Stimulated activated CD8-positive, alpha-beta memory T cell treated with anti-CD3 and anti-CD28 coated beads, Interleukin-2, amount 100 ng/mL, for 1 hour (primary cell): ENCODE measurements at places on chromosomes 4 and X.

DNA sequence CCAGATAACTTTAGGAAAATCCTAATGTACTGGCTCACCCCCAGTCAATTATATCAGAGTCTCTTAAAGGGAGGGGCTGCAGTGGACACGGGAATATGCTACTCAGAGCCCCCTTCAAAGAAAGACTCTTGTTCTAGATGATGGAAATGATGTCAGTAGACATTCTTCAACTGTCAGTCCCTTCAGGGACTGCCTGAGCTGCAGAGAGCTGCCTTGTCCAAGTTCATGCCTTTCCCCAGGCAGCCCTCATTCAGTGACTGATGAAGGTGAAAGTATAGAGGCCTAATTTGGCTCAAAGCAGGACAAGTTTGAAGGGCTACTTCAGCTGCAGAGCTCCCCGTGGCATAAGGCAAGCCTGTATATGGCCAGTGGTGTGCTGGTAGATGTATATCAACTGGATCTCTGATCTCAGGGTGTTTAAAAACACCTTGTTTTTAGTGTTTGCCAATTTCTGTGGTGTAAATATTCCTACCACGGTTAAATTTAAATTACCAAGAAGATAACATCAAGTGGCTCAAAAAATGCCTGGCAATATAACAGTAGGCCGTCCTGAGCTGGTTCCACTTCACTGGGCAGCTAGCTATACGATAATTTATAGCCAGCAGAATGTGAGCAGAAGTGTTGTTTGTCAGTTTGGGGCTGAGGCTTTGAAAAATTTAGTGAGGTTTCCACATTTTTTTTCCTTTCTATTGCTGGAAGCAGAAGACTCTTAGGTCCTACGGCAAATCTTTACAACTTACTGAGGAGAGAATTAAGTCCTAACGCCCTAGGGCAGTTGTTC, 748.8 kb upstream of the FTHL17 start:
- DNase-seq, result no peak

DNA sequence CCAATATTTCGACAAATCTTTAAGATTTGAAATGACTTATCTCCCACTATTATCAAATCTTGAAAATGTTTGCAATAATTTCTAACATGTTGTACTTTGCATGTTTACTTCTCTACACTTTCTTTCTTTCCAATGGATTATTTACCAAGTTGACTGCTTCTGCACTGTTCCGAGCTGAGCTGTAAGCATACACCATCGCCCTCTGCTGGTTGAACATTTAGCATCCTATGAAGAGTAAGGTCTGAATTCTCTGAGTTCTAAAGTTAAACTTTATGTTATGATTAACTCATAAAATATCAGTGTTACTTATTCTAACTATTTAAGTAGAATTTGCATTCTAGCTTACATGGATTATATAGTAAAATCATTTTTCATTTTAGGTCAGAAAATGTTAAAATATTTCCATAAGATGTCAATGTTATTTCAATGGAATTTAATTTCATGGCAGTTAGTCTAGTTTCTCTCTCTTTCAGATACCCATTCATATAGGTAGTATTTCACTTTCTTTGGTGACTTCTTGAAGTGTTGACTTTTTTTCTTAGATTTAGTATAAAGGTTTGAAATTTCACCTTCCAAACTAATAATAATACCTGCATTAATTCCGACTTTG, 137.4 kb downstream of the DKK2 start:
- DNase-seq, result no peak

DNA sequence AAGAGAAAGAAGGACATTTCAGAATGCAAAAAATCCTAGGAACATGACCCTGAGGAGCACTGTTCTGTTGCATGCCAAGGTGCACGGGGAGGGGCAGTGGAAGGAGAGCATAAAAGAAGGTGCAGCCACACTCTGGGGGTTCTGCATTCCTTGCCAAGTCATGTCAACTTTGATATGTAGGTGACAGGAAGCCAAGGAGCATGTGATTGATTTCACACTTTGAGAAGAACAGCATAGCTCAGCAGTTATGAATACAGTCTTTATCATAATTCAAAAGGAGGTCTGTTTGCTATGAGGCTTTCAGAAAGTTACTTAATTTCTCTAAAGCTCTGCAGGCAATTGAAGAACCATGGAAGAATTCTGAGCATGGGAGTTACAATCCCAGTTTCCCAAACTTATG, 50.6 kb downstream of the SCFD2 start:
- DNase-seq, result no peak

GRCh38 chr4:122739174-122739573, 6.7 kb downstream of the BBS12 start:
- DNase-seq, result no peak

- DNase-seq, result no peak
These were observed 214.6 kb downstream of the ENOX2 start for GRCh38 chrX:130688360-130688759.

DNA sequence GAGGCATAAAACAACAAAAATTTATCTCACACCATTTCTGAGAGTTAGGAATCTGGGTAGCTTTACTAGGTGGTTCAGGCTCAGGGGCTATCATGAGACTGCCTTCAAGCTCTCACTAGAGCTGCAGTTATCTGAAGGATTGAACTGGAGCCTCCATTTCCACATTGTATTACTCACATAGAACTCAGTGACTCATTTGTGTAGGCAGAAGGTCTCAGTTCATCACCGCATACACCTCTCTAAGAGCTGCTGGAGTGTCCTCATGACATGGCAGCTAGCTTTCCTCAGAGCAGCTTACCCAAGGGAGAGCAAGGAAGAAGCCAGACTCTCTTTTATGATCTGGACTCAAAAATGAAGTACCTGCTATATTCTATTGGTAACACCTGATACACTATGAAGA, 389.2 kb downstream of the IQCM start:
- no peak for DNase-seq

GRCh38 chr4:38894322-38894982, 26.8 kb downstream of the FAM114A1 start:
- DNase-seq, result no peak

- no peak for DNase-seq
These were observed 75.8 kb upstream of the PRKG2 start for GRCh38 chr4:81290813-81291212.

DNA sequence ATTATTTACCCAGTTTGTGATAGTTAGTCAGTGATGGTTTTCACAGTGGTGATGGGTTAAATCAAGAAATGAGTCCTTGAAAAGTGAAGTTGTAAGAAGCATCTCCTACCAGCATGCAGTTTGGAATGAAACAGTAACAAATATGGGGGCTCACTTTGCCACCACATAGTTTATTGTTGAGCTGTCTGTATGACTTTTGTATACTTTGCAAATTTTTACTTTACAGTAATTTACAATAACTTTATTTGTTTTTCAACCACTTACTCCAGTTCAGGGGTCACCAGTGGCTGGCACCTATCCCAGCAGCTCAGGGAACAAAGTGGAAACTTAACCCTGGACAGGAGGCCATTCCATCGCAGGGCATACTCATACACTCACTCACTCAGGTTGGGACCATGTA, 64.5 kb upstream of the ANKRD50 start:
- no peak for DNase-seq

- DNase-seq, result no peak
These were observed 129.6 kb upstream of the QRFPR start for GRCh38 chr4:121510341-121510874.

DNA sequence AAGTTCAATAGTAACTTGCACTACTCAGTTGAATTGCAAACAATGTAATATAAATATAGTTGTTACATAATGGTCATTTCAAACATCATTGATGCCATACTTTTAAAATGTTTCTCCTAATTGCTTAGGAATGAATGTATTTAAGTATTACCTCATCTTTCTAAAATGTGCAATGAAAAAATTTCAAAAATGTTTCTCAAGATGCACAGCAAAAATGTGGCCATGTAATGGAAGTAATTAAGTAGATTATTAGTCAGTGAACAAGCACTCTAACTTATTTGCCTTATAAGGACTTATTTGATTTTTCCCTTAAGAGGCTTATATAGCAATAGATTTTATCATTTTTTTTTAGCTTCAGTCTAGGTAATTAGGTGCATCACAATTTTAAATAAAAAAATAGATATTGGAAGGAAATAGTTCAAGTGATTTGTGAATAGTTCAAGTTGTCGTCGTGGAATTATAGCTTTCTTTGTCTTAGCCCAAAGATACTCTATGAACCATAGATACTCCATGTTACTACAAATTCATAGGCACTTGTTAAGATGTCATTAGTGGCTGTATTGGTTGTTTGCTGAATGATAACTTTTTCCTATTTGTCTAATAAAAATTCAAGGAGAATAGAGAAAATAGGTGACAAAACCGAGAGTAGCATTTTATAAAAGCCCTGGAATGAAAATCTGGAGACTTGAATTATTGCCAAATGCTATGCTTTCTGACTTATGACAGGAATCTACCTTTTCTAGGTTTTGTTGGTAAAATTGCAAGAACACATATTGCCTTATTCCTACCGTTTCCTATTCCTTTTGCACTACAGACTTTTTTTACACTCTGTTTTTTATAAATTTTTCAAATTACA, 118.5 kb downstream of the TLL1 start:
- DNase-seq, result no peak

DNA sequence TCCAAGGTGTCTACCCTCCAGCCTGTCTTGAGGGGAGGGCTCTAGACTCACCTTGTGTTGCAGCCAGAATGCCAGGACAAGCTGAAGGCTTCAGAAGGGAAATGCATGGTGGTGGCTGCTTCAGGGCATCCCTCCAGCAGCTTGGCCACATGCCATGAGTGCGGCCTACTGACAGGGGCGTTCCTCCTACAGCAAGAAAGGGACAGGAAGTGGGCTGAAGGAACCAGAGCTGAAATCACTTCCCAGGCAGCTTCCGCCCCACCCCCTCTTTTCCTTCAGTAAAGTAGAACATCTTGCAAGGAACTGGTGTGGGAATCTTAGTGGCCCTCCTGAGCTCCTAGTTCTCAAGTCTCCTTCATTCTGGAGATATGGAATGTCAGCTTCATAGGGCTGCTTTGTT, 167.5 kb upstream of the DGKK start:
- DNase-seq, result no peak

DNA sequence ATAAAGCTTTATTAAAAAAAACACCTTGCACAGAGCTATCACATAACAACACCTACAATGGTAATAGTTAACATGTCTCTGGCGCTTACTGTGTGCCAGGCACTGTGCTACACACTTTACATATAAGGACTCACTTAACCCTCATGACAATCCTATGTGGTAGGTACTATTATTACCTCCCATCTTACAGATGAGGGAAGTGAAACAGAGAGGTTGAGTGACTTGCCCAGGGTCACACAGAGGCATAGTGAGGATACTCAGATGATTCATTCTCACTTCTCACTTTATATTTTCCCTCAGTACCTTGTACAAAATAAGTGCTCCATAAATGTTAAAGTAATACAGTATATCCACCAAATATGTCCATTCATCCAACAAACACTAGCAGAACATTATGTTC, 43.4 kb upstream of the IQSEC2 start:
- DNase-seq, result no peak

- no peak for DNase-seq
These were observed 21.3 kb downstream of the FANCB start for GRCh38 chrX:14851526-14851925.

GRCh38 chrX:427812-428725, 41.4 kb upstream of the PPP2R3B start:
- no peak for DNase-seq

DNA sequence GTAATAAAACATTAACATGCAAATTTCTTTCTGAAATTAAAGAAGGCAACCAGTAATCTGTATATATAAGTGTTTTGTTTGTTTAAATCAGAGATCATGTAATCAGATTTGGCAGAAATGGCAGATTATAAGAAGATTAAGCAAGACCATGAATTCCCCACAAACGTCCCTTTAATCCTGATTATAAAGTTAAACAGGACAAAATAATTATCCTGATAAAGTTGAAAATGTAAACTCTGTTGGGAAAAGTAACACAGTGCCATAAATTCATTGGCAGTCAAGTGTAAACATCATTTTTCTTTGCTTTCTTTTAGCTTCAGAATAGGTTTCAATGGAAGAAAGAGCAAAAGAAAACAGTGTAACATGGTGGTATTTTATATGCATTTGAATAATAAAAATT, 256.3 kb downstream of the KCNIP4 start:
- DNase-seq, result no peak

DNA sequence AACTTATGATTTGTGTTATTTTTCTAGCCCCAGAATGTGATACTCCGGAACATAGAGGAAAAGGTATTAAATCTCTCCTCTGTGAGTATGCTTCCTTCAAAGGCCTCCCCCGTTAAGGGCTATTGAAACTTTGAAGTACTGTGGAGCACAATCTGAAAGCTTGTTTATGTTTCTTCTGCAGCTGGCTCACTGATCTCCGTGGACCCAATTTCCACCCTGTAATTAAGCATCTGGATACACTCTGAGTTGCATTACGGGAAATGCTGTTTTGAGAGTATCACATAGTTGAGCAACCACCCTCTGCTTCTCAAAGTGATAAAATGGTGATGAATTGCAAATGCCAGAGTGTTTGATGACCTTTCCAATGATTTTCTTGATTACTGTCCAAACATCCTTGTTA, 296.8 kb upstream of the PABPC5 start:
- no peak for DNase-seq

- DNase-seq, result no peak
These were observed 173.9 kb upstream of the KLF3 start for GRCh38 chr4:38489924-38490639.

- DNase-seq, result no peak
These were observed 13.5 kb downstream of the KDM5C start for GRCh38 chrX:53211391-53211978.

DNA sequence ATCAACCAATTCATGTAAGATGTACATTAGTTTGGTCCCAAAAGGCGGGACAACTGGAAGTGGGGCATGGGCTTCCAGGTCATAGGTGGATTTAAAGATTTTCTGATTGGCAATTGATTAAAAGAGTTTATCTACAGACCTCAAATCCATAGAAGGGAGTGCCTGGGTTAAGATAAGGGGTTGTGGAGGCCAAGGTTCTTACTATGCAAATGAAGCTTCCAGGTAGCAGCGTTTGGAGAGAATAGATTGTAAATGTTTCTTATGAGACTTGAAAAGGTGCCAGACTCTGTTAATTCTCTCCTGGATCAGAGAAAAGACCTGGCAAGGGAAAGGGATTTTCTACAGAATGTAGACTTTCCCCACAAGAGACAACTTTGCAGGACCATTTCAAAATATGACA, 2.4 kb downstream of the MGST2 start:
- no peak for DNase-seq

GRCh38 chr4:114615435-114615834, 16.8 kb downstream of the UGT8 start:
- DNase-seq, result no peak

DNA sequence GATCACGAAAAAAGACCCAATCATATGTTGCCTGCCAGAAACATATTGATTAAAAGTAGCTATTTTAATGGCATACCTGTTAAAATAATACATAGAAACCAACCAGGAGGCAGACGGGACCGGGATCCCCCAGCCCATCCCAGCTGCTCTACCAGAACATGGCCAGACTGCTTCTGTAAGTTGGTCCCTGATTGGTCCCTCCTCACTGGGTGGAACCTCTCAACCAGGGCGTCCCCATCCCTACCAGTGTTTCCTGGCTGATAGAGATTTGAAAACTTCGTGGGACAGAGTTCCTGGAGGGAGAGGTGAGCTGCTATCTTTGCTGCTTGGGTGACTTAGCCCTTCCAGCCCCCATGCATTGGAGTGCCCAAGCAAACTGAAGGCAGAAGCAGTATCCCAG, 256.2 kb downstream of the TRAM1L1 start:
- DNase-seq, result no peak
